Activated CD8-positive, alpha-beta memory T cell treated with anti-CD3 and anti-CD28 coated beads for 4 hours (primary cell): ENCODE measurements at places on chromosomes 13 and 19.

DNA sequence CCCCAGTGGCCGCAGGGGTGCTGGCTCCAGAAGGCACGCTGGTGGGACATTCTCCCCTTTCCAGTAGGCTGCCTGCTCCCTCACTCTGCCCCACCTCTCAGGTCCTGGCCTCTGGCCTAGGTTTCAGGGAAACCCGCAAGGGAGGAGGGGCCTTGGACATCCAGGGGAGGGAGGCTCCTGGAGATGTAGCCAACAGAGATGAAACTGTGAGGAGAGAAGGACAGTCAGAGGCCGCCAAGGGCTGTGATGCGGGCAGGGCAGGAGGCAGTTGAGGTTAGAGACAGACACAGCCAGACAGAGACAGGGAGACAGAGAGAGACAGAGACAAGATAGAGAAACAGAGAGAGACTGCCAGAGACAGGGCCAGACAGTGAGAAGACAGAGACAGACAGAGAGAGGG is 127.7 kb downstream of the UQCRFS1 start:
- no peak for DNase-seq

DNA sequence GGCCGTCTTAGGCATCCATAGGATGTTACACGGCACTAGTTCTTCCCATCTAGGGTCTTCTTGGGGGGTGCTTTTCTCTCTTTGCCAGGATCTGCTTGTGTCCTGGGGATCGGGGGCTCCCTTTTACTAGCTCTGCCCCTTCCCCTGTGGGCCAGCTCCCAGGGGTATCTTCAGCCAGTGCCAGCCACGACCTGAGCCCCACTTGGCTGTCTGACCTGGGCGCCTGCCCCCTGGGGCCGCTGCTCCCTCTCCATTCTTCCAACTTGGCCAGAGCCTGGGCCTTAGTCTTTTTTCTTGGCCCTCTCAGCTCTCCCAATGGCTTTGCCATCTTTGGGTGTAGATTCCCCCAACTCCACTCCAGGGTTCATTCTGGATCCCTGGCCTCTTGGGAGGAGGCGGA is 3.1 kb downstream of the PRKACA start:
- DNase-seq: no peak

DNA sequence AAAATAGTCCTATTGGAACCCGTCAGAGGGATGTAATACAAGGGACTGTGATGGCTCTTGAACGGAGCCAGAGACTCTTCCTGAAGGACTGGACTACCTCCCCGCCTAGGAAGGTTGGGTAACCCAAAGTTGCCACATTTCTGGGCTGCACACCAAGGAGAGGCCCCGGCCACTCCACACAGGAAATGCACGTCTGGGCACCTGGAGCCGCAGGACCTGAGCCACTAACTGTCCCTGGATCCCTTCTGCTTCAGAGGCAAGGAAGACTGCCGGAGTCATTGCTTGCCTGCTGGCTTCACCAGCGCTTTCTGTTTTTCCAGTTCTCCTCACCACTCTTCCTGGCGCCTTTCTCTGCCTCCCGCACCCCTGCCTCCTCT is 1.2 kb upstream of the FLT1 start:
- DNase-seq: no peak

DNA sequence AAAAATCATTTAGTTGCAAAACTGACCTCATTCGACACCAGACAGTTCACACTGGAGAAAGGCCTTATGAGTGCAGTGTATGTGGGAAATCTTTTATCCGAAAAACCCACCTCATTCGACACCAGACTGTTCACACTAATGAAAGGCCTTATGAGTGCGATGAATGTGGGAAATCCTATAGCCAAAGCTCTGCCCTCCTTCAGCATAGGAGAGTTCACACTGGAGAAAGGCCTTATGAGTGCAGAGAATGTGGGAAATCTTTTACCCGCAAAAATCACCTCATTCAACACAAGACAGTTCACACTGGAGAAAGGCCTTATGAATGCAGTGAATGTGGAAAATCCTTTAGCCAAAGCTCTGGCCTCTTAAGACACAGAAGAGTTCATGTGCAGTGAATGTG is 7.1 kb upstream of the ZNF134 start:
- DNase-seq: no peak

- DNase-seq: no peak
Measured at GRCh38 chr13:26054896-26055295, 3.1 kb upstream of the SHISA2 start.

DNA sequence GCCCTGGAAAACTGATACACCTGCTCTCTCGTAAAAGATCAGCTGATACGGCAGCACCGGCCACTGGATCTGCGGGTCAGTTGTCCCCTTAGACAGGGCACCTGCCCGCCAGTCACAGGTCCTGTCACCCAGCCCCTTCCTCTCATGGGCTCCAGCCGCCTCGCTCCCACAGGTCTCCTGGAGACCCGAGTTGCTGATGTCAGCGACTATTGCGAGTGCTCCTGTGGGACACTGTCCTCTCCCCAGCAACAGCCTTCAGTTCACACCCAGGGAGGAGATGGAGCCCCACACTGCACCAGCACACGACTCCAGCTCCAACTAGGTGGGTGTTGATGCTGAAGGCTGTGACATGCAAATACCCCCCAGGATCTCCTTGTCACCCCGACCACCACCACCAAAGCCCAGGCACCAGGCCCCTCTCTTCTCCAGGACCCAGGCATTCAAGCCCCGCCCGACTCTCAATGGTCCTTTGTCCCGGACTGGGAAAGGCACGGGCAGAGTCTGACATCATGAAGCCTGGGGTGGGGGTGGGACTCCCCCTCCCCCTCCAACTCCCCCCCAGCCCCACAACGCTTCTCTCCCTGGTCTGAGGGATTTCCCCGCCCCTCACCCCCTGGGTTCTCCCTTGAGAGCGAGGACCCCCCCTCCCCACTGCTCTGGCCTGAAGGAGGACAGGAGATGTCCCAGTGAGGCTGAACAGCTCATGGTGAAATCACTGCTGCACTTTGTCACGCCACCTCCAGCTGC is 1.4 kb upstream of the MAG start:
- no peak for DNase-seq

- DNase-seq: no peak
Measured at GRCh38 chr13:84191139-84191538, 308.9 kb upstream of the SLITRK1 start.

DNA sequence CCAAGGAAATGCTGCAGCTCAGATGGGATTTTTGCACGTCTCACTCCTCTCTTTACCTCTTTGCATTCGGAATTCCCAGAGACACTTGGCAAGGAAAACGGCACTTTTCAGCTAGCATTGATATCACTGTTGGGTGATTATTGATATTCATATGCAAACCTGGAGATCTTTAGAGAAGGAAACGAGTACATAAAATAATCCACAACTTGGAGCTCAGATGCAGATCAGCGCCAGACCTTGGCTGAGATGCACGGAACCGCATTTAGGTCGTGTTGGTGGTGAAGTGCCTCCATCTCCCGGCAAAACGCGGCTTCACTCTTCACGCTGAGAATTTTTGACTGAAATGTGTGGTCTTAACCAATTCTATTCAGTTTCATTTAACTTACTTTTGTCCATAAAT is 77.2 kb upstream of the ARHGEF7 start:
- no peak for DNase-seq

- no peak for DNase-seq
Measured at GRCh38 chr13:83449668-83450395, 432.4 kb downstream of the SLITRK1 start.

DNA sequence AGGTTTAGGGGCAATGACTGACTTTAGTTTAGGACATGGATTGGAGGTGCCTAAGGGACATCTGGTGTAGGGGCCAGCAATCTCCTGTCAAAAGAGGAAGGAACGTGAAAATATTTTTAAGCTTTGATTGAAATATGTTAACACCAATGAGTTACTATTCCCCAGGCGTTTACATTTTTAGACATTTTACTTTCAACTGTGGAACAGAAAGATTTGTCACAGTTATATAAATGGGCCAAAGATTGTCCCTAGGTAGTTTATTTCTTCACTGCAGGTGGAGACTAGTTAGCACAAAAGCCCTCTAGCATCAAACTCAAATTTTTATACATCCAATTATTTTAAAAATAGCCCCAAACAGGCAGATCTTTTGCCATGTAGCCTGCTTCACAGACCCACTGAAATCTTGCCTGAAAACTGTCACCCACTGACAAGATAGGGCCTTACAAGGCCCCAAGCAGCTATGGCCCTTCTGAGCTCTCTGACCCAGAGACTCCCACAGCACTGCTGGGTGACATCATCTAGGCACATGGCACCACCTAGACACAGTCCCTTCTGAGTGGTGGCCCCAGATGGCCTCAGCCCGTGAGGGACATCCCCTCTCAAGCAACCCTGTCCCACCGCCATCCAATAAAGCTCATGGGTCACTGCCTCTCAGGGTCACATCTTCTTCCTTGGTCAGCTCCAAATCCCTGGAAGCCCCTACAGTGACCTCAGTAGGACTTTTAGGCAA is 64.8 kb upstream of the DOCK9 start:
- DNase-seq: no peak

DNA sequence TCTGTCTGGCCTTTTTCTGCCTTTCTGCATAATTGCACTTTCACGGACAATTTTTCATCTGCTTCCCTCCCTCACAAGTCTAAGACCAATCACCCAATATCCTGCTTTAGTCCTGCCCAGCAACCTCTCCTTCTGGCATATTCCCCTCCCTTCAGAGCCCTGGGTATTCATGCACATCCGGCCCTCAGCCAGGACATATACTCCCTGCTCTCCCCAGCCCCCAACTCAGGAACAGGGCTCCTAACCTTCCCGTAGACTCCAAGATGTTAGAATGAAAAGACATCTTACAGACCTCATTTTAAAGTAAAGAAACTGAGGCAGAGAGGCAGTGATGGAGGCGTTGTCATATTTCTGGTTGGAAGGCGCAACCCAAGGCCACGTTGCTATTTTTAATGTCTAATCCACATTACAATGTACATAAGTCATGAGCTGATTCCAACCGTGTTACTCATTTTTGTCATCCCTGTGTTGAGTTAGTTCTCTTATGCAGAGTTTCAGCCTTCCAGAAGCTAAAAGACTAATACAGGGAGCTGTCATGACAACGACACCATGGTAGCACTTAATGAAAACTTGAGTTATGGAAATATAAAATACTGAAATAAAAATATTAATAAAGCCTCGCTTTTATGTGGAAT is 209.2 kb downstream of the TSHZ3 start:
- DNase-seq: no peak

DNA sequence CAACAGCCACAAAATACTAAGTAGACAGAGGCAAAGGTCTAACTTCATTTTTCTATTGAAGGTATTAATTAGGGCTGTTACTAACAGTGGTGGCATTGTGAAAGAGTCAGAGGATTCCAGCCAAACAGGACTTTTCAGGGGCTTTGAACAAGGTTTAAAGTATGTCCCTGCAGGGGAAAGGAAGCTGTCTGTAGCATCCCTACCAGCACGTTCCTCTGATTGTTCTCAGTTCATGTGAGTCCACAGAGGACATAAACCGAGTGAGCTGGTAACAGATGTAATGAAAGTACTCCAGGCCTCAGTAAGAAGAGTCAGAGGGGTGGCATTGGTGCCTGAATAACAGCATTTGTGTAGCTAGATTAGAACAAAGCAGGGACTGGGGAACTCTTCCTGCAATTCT is 15.3 kb upstream of the SPATA13 start:
- DNase-seq: no peak

DNA sequence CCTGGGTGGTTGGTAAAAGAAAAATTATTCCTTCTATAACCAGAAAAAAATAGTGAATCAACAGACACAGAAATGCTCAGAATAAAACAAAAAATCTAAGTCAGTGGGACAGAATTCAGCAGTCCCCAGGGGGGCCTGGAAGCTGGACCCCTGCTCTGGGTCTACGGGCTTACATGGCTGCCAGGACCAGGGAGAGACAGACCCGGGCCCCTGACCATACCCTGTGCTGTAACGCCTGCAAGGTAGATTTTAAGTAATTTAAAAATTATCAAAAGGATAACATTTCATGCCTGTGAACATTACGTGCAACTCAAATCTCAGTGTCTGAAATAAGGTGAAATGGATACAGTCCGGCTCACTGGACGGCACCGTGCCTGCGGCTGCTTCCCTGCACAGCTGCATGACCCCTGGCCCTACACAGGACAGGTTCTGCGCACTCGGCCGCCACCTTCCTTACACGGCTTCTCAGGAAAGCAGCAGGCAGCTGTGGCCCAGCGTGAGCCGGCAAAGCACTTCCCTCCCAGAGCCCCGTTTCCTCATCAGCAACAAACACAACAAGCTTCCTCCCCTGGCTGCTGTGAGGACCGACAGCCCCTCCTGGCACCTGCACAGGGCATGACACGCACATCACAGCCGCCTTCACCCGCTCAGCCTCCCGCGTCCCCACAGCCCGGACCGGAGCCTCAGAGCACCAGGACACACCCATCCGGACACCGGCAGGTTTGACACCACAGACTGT is 22.2 kb downstream of the RASA3 start:
- peak; percentile 52 for DNase-seq

DNA sequence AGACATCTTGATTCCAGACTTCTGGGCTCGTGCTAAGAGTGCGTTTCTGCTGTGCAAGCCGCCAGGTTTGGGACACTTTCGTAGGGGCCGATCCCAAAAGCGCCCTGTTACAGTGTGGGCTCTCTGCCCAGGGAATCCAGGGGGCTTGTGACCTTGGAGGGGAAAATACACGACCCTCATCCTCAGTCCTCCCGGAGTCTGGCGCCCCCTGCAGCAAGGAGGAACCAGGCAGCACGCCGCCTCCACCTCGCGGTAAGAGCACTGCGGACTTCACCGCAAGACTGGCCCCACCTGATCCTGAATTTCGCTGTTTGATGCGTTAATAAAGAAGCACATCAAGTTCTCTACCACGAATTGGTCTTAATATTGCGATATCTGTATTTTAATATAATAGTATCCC is 5.2 kb downstream of the POLRMT start:
- no peak for DNase-seq

GRCh38 chr13:79282976-79283375 is 123.1 kb downstream of the RBM26 start:
- DNase-seq: no peak

DNA sequence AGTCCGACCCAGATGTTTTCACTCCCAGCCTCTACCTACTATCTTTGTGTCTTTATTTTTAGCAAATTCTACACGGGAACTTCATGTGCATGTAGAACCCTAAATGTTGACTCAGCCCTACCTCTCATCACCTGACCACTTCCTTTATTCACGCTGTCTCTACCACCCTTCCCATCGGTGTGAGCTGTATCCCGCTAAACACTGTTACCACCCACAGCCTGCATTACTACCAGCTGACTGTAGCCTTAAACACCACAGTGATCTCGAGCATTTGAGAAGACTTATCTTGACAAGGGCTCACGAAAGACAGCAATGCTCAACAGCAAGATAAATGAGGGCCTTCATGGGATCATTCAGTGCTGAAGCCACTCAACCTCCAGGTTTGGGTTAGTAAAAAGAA is 15.1 kb downstream of the NCR1 start:
- no peak for DNase-seq

GRCh38 chr13:93736081-93736480 is 509.5 kb downstream of the GPC6 start:
- no peak for DNase-seq

GRCh38 chr19:579842-580155 is 7.4 kb downstream of the BSG start:
- DNase-seq: no peak
